ENCODE measurements at places on chromosomes 16 and 17. TPM values are rescaled to one million over a fixed set of nuclear protein-coding genes. Genes with fewer than 3 reads are reported as not detected.
A peak's percentile ranks its signal among the peaks of the same experiment; 100 is the strongest.

GRCh38 chr17:41523787-41524186, 4.3 kb downstream of the KRT19 start:
- DNase-seq = no peak

DNA sequence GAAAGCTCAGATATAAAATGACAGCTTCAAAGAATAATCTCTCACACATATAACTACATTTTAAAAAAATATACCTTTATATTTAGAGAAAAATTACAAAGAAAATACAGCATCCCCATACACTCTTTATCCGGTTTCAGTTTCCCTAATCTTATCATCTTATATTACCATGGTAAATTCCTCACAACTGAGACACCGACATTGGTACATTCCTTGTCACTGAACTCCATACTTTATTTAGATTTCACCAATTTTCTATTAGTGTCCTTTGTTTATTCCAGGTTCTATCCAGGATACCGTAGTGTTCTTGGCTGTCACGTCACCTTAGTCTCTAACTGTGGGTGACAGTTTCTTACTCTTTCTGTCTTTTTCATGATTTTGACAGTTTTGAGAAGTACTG, 22.0 kb upstream of the ABCA10 start:
- no peak for DNase-seq

- no peak for DNase-seq
These were observed 30.3 kb downstream of the ATPAF2 start for GRCh38 chr17:18008496-18009268.

DNA sequence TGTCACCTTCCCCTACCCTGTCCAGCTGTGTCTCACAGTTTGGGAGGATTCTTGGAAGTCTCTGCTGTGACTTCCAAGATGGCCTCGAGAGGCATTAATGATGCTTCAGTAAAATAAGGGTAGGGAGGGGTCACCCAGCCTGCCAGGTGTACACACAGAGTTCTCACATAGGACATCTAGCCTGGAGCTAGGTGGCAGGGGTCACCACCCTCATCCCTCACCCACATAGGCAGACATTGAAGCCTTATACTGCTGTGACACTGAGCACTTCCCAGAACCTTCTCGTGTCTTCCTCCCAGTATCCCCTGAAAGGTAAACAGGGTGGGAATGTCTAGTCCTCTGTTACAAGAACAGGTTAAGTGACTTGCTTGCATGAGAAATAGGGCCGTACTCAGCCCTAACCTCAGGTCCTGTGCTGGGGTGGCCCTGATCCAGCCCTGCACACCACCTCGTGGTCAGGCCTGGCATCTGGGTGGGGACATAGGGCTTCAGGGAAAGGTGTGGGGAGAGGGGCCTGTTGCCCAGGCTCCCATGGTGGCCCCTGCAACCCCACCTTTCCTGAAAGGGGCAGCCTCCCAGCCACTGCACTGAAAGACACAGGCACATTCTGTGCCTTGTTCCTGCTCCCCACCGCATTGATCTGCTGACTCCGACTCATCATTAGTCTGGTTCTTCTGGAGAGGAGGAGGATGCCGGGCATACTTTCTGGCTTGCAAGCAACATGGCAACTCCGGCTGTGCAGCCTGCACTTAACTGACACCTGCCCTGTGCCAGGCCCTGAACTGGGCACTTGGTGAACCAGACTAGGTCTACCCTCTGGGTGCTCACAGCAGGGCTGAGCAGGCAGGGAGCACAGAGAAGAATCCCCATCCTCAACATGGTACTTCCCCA, 3.6 kb upstream of the MMP15 start:
- DNase-seq = no peak

DNA sequence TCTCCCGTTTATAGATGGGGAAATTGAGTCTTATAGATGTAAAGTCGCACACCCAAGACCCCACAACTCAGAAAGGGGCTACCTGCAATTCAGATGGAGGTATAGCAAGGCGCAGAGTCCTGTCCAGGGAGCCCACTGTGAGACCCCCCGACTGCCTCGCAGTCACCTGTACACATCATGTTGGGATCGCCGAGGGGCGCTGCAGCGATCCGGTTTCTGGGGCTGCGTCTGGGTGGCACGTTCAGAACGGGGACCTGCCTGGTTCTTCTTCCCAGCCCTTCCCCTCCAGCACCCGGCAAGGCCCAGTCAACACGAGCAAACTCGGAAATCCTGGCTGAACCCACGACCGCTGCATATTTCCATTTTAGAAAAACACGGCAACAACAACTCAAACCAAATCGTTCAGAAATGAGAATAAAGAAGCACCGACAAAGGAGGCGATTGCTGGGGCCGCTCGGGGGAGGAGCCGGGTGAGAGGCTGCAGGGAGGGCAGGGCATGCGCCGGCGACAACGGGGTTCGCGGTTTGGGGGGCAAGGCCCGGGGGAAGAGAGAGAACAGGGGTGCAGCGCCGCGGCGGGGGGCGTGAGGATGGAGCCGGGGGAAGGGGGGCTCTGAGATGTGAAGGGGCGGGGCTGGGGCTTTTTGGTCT, 643 bp downstream of the HSDL1 start:
- peak; percentile 40 for DNase-seq

- DNase-seq = no peak
These were observed 80.7 kb downstream of the TIMM22 start for GRCh38 chr17:1077581-1077985.

DNA sequence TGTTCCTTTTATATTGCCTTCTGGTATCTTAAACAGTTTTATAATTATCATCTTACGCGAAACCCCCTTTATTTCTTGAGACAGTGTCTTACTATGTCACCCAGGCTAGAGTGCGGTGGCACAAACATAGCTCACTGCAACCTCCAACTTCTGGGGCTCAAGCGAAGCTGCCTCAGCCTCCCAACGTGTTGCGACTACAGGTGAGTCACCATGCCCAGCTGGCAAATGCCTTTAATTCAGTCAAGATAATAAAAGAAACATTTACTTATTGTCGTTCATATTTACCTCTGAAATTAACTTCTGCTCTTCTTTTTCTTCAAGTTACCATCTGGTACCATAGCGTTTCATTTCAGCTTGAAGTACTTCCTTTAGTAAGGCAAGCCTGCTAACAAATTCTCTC, 43.9 kb downstream of the FBXL20 start:
- DNase-seq = peak; percentile 33

KRTAP4-5 gene
- not detected for polyA plus RNA-seq

ZG16 gene
- polyA plus RNA-seq = 0.20 TPM

GRCh38 chr17:42849451-42850181, 1.4 kb upstream of the AOC3 start:
- DNase-seq = no peak

GRCh38 chr17:43094129-43094835, 30.9 kb downstream of the BRCA1 start:
- DNase-seq = no peak

- no peak for DNase-seq
These were observed 30.0 kb upstream of the KDM6B start for GRCh38 chr17:7803981-7804380.

DNA sequence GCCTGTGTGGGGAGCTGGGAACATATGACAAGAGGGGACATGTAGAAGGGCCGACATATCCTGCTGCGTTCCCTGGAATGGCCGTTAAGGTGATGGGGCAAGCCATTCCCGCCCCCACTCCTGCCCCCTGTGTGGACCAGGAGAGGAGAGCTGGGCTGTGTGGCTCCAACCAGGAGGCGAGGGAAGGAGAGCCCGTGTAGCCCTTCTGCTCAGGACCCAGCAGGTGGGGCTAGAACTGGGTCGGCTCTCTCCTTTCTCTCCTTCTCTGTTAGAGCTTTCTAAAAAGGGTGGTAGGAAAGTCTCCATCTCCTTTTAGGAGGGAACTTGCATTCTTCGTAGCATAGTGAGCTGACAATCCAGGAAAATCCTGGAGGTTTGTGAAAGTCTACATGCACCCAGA, 12.8 kb downstream of the SPHK1 start:
- no peak for DNase-seq

FOXO3B gene
- 0.97 TPM for polyA plus RNA-seq

- no peak for DNase-seq
These were observed 205.5 kb downstream of the NTN1 start for GRCh38 chr17:9226794-9227135.

GRCh38 chr16:89378947-89379771, 111.2 kb downstream of the ANKRD11 start:
- peak; percentile 48 for DNase-seq

DNA sequence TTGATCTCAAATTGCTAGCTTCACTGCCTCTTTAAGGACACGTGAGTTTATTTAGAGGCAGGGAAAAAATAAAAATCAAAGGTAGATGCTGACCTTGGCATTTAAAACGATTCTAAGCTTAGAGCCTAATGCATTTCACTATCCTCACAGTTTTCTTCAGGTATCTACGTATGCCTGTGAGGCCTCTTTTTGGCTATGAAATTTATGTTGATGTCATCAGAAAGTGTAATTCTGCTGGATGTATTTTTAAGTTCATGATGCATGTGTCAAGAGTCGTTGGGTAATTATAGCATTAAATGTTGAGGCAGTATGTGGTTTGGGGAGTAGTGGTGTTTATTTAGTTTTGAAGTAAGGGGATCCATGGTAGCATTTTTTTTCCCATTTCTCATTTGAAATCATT, 4.2 kb upstream of the KRTAP3-2 start:
- no peak for DNase-seq

DNA sequence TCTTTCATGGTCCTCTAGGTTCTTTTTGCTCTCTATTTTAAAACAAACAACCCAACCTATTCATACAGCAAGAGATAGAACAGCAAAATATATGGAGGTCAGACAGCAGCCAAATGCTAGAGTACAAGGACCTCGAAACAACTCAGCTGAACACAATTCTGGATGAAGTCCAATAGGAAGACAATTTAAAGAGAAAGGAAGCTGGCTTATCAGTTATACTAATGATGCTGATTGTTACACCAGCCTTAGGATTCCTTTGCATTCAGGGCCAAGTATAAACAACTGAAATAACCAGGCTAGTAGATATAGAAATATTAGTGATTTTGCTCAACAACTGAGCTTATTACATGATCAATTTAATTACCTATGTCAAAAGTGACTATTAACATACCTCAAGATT, 2.5 kb downstream of the SSH2 start:
- no peak for DNase-seq

DNA sequence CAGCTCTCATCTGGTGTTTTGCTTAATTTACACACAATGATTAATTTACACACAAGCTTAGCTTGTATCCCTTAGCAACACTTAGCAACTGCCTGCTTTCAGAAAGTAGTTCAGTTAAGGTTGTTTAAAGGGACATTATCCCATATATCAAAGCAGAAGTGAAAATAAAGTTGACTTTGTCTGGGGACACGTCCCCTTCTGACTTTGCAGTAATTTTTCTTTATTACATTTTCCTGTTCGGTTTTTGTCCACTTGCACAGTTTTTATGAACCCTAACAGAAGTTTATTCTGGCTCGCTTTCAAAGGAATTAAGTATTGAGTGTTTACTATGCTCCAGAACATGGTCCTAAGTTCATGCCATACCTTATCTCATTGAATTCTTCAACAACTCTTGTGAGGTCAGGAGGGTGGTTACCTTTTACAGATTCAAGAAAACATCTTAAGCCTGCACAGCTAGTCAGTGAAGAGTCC, 41.5 kb downstream of the ARHGAP44 start:
- no peak for DNase-seq

TVP23C gene
- 17.9 TPM for polyA plus RNA-seq

CYGB gene
- polyA plus RNA-seq = 7.8 TPM

DNA sequence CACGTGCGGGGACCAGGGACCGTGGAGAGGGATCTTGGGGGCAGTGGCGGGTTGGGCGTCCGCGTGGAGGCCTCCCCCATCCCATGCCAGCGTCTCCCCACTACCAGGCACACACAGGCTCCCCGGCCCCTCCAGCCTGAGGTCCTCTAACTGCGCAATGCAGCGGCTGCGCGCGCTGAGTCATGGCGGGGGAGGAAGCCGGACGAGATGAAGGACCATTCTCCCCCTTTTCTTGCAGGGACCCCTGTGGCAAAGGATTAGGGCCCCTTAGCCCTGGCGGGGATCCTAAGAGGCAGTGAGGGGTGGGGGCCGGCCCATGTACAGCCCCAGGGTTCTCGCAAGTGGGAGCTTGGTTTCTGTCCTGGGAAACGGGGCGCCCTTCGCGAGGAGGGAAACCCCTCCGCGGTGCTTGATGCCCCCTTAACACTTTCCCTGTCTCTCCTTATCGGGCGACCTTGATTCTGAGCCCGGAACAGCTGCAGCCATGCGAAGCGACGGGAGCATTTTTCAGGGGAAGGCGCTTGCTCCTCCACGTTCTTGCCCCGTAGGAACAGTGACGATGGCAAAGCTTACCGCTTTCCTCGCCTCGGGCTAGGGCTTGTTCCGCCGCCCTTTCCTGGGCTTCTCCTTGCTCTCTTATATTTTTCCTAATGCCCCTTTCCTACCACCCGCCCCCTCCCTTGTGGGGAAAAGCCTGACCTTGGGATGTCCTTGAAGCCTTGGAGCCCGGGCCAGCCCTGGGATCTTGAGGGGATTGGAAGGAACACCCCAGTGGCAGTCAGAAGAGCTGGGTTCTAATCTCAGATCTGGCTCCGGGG, 592 bp downstream of the ALDOA start:
- DNase-seq = peak; percentile 78

FGF11 gene
- polyA plus RNA-seq = 33.2 TPM

GRCh38 chr17:74062234-74062633, 141.2 kb upstream of the RPL38 start:
- no peak for DNase-seq

GRCh38 chr16:69381231-69381630, 4.6 kb downstream of the TERF2 start:
- DNase-seq = no peak

GRCh38 chr17:50364715-50365114, 8.3 kb downstream of the MRPL27 start:
- no peak for DNase-seq

DNA sequence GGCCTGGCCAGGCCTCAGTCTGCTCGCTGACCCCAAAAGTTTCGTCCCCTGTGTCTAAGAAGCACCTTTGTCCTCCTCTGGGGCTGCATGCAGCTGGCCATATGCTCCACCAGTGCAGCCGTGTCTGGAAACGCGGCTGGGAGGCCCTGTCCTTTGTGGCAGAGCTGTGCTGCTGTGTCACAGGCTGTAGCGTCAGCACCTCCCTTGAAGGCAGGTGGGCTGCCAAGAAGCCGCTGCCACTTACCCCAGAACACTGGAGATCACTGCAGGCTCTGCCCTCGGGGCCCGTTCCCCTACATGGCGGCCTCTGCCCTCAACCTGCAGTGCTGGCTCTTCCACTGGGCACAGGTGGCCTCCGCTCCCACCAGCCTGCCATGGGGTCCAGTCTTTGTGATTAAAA, 15.7 kb upstream of the MC1R start:
- DNase-seq = no peak
